Activated CD4-positive, CD25-positive, alpha-beta regulatory T cell treated with anti-CD3 and anti-CD28 coated beads, Interleukin-2, amount 50 U/mL, for 72 hours (primary cell): ENCODE measurements at places on chromosomes 16 and 17.

- DNase-seq = no peak
Observed at GRCh38 chr16:30179931-30180330, 3.5 kb upstream of the CORO1A start.

GRCh38 chr16:24991349-24991748 is 23.8 kb downstream of the ARHGAP17 start:
- no peak for DNase-seq

DNA sequence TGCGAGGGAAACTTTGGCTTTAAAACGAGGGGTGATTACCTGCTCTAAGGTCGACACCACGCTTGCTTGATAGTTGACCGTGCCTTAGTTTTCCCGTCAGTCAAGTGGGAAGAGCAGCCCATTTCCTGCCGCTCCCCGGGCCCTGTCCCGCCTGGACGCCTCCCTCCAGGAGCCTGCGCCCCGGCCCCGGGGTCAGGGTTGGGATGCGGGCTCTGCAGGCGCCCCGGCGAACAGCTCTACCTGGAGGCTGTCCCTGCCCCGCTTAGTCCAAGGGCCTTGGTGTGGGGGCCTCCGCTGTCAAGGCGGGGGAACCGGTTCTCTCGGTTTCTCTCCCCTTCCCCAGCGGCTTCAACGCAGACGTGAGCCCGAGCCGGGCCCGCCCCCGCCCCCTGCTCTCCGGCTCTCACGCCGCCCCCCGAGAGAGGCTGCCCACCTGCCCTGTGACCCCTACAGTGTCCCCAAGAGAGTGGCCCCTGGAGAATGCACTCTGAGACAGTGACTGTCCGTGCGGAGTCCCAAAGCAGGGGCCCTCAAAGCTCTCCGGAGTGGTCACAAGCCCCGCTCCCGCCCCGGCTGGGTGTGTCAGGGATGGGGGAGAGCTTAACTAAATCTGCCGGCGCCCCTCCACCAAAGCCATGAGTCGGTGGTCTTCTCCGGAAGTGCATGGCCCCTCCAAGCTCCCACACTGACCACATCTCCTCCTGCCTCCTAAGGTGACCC is 117.4 kb upstream of the SMURF2 start:
- no peak for DNase-seq

GRCh38 chr16:74868501-74868900 is 93.9 kb upstream of the FA2H start:
- no peak for DNase-seq

GRCh38 chr17:11882716-11883115 is 114.6 kb downstream of the ZNF18 start:
- DNase-seq = no peak
